CMK (cell line): ENCODE measurements at places on chromosomes 7 and 10.

DNA sequence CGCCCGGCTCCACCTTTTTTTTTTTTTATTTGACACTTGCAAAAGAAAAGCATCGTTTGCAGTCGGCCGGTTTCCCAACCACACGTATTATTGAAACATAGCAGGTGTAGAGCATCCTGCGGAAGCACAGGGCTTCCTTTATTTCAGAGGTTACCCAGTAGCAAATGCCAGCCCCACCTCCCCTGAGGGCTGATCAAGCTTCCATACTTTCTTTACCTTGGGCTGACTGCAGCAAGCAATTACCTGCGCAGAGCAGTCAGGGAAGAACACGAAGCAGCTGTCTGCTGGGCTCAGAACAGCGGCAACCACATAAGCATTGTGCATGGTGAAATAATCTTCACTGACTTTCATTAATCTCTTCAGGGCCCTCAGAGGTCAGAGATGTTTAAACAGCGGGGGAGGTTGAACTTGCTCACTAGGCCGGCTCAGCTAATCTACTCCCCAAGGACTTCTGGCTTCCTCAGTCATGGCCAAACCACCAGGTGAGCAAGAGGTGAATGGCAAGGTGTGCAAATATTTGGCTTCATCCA is 784.7 kb upstream of the AUTS2 start:
- DNase-seq = no peak

GRCh38 chr10:79418274-79418673 is 27.1 kb downstream of the ZCCHC24 start:
- no peak for DNase-seq

- no peak for DNase-seq
Observed at GRCh38 chr10:5168897-5169420, 16.0 kb downstream of the AKR1C8 start.

- no peak for DNase-seq
Observed at GRCh38 chr7:90613088-90613498, 17.0 kb downstream of the CDK14 start.

- no peak for DNase-seq
Observed at GRCh38 chr7:86326847-86327246, 316.9 kb upstream of the GRM3 start.

- no peak for DNase-seq
Observed at GRCh38 chr10:111934931-111935330, 248.6 kb downstream of the GPAM start.

DNA sequence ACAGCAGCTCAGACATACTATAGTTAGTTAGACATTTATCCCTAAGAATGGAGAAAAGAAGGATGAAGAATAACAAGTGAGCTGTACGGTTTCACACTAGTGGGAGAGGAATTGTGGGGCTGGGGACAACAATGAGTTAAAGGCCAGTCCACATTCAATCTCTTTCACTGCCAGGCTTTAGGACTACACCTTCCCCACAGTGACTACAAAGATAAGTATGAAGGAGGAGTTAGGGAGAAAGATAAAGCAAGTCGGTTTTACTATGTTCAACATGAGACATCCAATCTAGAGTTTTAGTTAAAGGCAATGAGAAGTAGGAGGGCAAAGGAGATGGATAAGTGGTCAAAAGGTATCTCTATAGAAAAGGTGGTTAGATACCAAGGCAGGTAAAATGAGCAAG is 16.3 kb downstream of the ARHGAP12 start:
- no peak for DNase-seq

DNA sequence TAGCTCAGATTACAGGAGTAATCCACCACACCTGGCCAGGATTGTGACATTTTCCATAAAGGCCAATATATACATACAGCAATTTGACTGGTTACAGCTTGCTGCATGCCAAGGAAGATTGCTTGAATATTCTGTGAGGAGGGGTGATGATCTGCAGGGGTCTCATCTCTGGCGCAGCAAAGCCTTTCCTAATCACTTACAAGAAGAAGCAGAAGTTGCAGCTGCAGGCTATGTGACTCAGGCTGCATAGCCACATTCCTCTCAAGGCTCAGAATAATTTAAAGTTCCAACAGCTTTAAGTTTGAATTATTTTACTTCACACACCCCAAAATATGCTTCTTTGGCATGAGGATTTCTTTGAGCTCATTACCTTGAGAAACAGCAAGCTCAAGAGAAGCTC is 11.4 kb upstream of the RASGEF1A start:
- DNase-seq = no peak

DNA sequence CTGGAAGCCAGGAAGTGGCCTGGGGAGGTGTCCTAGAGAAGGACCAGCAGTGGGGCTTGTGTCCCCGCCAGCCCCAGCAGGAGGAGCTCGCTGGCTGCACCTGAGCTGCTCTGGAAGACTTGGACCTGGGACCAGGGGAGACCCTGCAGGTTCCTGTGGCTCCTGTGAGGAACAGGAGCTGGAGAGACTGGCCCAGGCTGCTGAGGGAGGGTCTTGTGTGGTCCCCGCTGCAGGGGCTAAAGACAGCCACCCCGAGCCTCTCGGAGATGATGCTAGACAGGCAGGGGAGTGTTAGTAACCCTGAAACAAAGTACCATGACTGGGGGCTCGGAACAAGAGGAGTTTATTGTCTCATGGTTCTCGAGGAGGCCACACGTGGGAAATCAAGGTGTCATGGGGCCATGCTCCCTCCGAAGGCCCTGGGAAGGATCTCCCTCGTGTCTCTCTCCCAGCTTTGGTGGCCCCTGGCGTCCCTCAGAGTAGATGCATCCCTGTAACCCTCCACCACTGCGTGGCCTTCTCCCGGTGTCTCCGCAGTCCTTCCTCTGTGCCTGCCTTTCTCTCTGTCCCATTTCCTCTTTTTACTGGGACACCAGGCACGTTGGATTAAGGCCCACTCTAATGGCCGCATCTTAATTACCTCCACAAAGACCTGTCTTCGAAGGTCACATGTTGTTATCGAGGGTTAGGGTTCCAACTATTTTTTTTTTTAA is 348.4 kb downstream of the GLRX3 start:
- no peak for DNase-seq

- no peak for DNase-seq
Observed at GRCh38 chr10:12062754-12063482, 5.8 kb upstream of the DHTKD1 start.

DNA sequence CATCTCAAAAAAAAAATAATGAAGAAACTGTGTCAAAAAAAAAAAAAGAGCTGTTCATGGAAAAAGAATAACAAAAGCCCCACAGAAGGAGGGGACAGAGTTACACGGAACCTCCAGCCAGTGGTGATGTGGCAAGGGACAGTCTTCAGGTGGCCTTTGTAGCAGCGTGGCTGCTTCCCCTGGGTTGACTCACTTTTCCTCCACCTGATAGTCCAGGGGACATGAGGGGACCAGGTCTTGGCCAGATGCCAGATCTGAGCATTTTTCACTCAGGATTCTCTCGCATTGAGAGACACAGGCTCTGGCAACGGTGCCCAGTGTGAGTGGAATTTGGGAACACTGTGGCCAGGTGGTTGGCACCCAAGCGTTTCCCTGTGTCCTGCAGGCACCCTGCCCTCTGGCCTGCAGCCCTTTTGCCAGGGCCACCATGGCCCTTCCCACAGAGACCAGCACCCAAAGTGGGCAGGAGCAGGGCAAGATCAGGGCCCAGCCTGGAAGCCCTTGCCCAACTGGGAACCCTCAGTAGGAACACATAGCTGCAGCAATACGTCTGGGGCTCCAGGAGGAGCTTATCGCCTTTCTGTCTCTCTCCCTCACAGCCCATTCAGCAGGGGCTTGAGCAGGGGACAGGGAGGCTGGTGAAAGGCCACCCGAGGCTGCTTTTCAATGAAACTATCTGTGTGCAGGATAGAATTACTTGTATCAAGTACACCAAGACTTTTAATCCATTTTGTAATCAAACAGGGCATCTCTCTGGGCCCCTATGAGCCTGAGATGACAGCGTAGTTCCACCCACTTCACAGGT is 159.1 kb downstream of the UBE2H start:
- no peak for DNase-seq

DNA sequence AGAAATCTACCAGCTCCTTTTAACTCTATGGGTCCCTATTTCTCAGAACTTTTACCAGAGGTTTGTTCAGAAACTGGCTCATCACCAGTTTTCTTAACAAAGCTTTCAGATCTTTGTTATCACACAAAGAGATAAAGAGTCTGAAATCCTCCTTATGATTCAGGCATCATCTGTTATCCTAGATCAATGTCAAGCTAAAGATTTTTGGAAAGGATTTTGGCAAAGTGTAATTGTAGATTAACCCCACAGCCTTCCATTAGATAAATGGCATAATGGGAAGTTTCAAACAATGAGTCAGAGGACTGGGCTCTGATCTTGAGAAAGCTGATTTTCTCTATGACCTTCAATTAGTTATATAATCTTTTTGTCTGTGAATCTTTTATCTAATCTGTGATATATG is 192.2 kb downstream of the NXPH1 start:
- no peak for DNase-seq

GRCh38 chr7:19175241-19175640 is 30.0 kb upstream of the FERD3L start:
- DNase-seq = no peak

DNA sequence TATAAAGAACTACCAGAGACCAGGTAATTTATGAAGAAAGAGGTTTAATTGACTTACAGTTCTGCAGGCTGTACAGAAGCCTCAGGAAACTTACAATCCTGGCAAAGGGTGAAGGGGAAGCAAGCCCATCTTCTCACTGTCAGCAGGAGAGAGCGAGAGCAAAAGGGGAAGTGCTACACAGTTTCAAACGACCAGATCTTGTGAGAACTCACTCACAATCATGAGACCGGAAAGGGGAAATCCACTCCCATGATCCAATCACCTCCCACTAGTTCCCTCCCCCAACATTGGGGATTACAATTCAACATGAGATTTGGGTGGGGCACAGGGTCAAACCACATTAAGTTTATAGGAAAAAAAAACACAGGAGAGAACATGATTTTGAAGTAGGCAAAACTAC is 222.1 kb upstream of the SHH start:
- peak; percentile 27 for DNase-seq

DNA sequence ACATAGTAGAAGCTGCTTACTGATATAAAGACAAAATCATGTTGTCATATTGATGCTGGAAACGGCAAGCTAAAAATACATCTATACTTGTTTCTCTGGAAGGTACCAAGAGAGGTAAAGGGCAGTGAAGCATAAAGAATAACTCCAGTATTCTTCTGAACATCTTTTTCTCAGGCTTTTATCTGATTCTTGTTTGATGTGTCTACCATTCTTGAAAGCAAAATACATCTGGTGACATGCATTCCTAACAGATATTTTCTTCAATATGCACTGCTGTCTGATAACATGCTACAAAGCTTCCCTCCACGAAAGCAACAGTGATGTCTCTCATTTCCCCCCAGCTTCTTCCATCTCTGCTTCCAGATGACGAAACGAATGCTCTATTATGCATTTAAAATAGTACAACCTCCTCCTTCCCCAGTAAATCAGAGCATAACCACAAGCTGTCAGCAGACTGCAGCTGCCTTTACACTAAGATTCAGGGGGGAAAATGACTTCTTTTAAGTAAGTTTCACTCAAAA is 100.8 kb downstream of the ARHGAP21 start:
- DNase-seq = no peak

DNA sequence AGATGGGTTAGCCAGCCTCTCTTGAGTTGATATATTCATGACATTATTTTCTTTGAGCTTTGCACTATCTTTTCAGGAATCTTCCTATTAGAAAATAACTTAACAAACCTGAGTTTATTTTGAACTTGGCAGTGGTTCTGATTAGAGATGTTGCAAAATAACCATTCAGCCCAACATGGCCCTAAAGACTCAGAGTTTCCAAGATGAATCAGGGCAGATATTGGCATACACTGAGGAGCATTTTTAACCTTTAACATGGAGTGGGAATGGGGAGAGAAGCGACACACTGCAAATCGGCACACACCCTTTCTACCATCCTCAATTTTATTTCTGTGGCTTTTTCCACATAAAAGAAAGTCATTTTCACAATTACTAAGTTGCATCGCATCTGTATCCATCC is 190.8 kb downstream of the TRIL start:
- no peak for DNase-seq

DNA sequence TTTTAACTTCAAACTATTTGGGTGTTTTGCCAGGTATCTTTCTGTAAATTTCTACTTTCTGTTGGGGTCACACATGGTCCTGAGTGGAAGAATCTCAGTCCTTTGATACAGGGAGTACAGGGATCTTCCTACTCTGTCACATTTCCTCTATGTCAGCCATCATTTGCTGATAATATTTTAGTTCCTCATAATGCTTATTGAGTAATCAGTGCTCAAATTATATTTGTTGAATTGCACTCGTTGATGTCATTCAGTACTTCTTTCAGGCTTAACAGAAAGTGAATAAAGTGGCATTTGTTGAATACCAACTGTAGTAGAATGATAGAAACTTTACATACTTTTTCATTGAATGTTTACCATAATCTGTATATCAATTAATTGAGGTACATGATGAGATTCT is 31.9 kb downstream of the WDR11 start:
- no peak for DNase-seq

GRCh38 chr10:9608602-9609001 is 1409.1 kb upstream of the CELF2 start:
- DNase-seq = no peak

GRCh38 chr7:157699357-157700013 is 362.7 kb downstream of the DNAJB6 start:
- DNase-seq = no peak

DNA sequence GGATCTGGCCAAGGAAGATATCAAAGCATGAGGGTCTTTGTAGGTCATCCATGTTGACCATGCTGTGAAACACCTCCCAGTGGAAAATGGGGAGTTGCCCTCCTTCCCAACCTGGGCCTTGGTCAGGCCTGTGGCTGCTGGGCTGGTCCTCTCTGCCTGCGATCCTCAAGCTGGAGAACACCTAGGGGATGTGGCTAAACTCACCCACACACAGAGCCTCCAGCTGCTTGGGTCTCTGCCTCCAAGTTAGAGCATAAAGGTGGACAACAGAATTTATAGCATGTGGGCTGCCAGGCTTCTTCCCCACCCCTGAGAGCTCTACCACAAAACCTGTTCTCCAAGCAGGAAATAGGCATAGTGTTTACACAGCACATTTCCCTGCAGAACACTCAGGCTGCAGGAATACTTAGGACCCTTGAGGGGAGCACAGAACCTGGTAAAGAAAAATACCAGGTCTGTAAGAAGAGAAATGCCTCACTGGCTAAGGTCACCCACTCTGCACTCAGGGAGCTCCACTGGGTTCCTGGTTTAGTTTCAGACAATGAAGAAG is at the start of gene SFTPA2:
Gene SFTPA2, minus strand, starts transcription at position 248 of the 550 bp plus-strand sequence. CDS start 924 bp downstream, outside the sequence.
- DNase-seq = no peak

DNA sequence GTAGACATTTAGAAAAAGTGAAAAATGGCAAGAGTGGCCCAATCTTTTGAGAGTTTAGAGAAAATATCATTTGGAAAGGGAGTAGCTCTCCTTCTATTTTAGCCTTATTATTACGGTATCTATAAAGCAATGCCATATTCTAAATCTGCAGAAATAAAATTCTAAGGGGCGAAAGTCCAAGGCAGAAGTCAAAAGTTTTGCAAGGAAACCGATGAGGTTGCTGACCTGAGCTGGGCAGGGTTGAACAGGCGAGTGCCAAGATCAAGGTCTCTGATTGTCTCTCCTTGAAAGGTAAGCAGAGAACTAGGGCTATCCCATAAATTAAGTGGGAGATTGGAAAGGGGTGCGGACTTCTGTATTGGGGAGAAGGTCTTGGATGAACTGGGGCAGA is 11.7 kb downstream of the TRIM56 start:
- no peak for DNase-seq
